ENCODE measurements at places on chromosomes 11 and 22.

DNA sequence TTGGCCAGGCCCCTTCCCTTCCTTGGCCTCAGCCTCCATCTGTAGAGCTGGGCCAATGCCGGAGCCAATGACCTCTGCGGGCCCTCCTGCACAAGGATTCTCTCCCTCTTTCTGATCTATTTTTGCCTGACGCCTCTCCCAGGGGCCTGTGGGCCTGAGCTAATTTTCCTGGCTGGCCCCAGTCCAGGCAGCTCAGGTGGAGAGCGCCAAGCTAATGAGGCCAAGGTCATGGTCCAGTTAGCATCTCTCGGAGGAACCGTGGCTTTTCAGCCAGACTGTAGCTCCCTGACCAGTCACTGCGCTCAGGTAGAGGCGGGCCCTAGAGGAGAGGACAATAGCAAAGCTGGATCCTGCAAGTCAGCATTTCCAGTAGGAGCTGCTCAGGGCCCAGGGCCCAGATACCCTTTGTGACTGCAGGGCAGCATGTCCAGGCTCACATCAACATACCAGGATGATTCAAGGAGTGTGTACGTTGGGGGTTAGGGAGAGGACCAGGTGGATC lies 43.5 kb downstream of the APOL3 start:
- no peak for DNase-seq

- no peak for DNase-seq
Observed at GRCh38 chr11:62398011-62398994, 20.5 kb upstream of the SCGB1A1 start.

- DNase-seq: no peak
Observed at GRCh38 chr11:64759131-64759721, 548 bp downstream of the PYGM start.

GRCh38 chr22:38144025-38144405 lies 33.5 kb upstream of the BAIAP2L2 start:
- no peak for DNase-seq

All from CD4-positive, alpha-beta T cell treated with Interleukin-4 for 4 hours (primary cell).